T-helper 1 cell treated with Interleukin-12 subunit alpha and Interleukin-12 subunit beta and Interleukin-4 antibody, amounts not matched to agents 30 ng/mL and 1 ng/mL, for 36 hours (primary cell): ENCODE measurements at places on chromosomes 4 and X. TPM values are rescaled to one million over a fixed set of nuclear protein-coding genes. Genes with fewer than 3 reads are reported as not detected.

Gene SRPK3
- total RNA-seq = not detected in 2 replicates

Gene SEC24D
- 70.9 and 71.5 TPM in 2 replicates for total RNA-seq

Gene CAPN6
- total RNA-seq = not detected in 2 replicates

Gene GAR1
- total RNA-seq = 27.7 and 29.1 TPM in 2 replicates

Gene WNK3
- 0.07 and 0.10 TPM in 2 replicates for total RNA-seq

Gene RGN
- total RNA-seq = not detected in 2 replicates
